ENCODE measurements at places on chromosomes 12 and 14. TPM values are rescaled to one million over a fixed set of nuclear protein-coding genes. Genes with fewer than 3 reads are reported as not detected.

The MYO1H gene
- total RNA-seq = not detected

The GPR137C gene
- total RNA-seq = not detected

The EIF2B1 gene
- 58.9 TPM for total RNA-seq

The GPR84 gene
- not detected for total RNA-seq

The EGLN3 gene
- total RNA-seq = 2.0 TPM

The RAD9B gene
- not detected for total RNA-seq

The ASB2 gene
- total RNA-seq = 0.33 TPM

The KIF5A gene
- 1.3 TPM for total RNA-seq

The TRMT5 gene
- total RNA-seq = 13.8 TPM

The CIROP gene
- not detected for total RNA-seq

The EPYC gene
- total RNA-seq = not detected

The SLCO1B1 gene
- not detected for total RNA-seq

The KCNH3 gene
- 1.6 TPM for total RNA-seq

The IL26 gene
- total RNA-seq = not detected

The TMEM132C gene
- 4.4 TPM for total RNA-seq

The MAP3K9 gene
- total RNA-seq = 10.9 TPM

The CLEC12A gene
- total RNA-seq = not detected

The HNF1A gene
- 11.9 TPM for total RNA-seq

The GYS2 gene
- not detected for total RNA-seq

The GPN3 gene
- 5.6 TPM for total RNA-seq

The PMEL gene
- 2.6 TPM for total RNA-seq

The CSRP2 gene
- total RNA-seq = 4.3 TPM

The KRT74 gene
- not detected for total RNA-seq

The DACT1 gene
- 4.0 TPM for total RNA-seq

The GOLGA5 gene
- total RNA-seq = 27.8 TPM

The CACNB3 gene
- total RNA-seq = 4.0 TPM

The RASAL1 gene
- total RNA-seq = 2.1 TPM

The BCL11B gene
- not detected for total RNA-seq

The CLEC1B gene
- not detected for total RNA-seq

The NRXN3 gene
- total RNA-seq = 2.3 TPM

The DCAF5 gene
- 25.4 TPM for total RNA-seq

The TSHR gene
- not detected for total RNA-seq

The MUCL1 gene
- not detected for total RNA-seq

The GPR68 gene
- not detected for total RNA-seq

The MIPOL1 gene
- 8.6 TPM for total RNA-seq

The FICD gene
- 11.9 TPM for total RNA-seq

The SALL2 gene
- total RNA-seq = 7.8 TPM

The LMO3 gene
- total RNA-seq = 67.2 TPM

The SRRM4 gene
- not detected for total RNA-seq

The HAL gene
- 0.52 TPM for total RNA-seq

The FAM186B gene
- total RNA-seq = 0.78 TPM

The TSPAN9 gene
- 14.0 TPM for total RNA-seq

The AJUBA gene
- total RNA-seq = 19.5 TPM

The PKP2 gene
- 31.9 TPM for total RNA-seq

The ADAMTS20 gene
- total RNA-seq = not detected
